ENCODE measurements at places on chromosomes 13 and 19. TPM values are rescaled to one million over a fixed set of nuclear protein-coding genes. Genes with fewer than 3 reads are reported as not detected.

DNA sequence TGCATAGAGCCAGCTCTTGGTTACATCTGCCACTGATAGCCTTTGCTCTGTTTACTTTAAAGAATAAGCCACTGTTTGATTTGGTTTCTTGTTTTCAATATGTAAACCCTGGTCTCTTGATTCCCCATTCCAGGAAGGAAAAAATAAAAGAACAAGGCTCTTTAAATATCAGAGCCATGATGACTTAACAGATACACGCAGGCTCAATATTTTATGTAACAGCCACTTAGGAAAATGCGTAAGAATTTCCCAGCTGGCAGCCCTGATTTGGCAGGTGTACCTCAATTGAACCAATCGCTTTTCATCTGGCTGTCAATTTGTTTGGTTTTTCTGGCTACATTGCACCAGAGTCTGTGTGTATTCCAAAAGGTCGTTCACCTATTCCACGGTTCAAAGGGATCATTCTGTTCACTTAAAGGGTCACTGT lies 65.6 kb downstream of the IRS2 start:
- no peak for DNase-seq

- DNase-seq, result no peak
These were observed 6.2 kb downstream of the C2CD4C start for GRCh38 chr19:402786-403185.

DNA sequence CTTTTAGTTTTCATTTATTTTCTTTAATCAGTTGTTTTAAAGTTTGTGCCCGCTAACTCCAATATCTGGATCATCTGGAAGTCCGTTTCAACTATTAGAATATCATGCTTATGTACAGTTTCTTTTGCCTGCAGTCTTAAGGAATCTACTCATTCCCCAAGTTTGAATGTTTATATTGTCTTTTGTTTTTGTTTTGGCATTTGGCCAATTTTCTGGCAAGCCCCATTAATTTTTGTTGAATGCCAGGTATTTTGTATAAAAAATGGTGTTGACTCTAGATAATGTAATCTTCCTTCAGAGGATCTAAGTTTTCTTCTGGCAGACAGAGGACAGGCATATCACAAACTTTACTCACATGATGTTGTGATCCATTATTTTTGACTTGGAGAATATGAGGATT lies 11.1 kb upstream of the ZNF235 start:
- no peak for DNase-seq

GRCh38 chr13:40640845-40641458 lies 25.5 kb downstream of the FOXO1 start:
- no peak for DNase-seq

DNA sequence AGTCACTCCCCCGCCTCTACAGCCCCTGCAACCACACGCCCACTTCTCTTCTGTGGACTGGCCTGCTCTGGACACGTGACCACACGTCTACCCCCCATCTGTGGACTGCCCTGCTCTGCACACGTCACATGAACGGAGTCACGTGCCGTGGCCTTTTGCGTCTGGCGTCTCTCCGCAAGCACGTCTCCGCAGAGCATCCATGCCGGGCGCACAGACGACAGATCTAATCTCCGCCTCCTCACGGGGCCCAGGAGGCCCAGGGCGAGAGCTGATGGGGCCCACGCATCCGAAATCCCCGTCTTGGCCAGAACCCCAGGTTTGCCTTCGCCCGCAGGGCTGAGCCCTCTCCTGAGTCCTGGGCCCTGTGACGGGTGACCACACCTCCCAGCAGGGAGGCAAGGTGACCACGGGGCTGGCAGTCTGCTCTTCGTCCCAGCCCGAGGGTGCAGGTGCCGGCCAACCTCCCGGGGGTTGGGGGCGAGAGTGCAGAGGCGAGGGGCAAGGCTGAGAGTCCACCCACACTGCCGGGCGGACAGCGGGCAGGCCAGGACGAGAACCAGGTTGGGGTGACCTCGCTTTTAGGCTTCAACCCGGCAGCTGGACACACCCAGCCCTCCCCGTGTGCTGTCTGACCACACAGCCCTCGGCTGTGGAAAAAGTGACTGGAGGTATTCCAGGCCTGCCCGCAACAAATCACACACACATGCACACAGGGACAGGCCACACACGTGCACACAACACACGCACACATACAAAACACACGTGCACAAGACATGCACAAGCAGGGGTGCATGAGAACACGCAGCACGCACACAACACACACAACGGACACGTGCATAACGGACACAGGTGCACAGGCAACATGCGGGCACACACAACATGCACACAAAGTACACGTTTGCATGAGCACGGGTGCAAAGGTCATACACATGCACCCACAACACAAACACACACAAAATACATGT lies 3.9 kb downstream of the SBNO2 start:
- no peak for DNase-seq

GRCh38 chr19:7739211-7739755 lies 7.4 kb upstream of the CLEC4G start:
- DNase-seq, result no peak

GRCh38 chr19:18919900-18920214 lies 342 bp downstream of the DDX49 start:
- no peak for DNase-seq

- no peak for DNase-seq
These were observed 4.1 kb upstream of the C1QTNF9B start for GRCh38 chr13:23901365-23901764.

DNA sequence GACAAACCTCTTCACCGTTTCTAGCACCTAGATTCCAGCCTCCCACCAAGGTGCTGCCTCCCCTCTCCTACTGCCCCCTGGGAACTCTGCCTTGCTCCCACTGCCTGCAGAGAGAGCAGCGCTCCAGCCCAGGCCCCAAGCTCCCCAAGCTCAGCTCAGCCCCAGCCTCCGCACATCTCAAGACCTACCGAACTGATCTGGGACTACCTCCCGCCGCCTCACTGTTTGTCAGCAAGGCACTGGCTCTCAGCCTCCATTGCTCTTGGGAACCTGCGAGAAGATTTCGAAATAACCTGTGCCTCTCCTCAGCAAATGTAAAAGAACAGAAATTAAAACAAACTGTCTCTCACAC lies 92.4 kb upstream of the GPR183 start:
- DNase-seq, result no peak

- DNase-seq, result peak; percentile 32
These were observed at the start of gene FKRP for GRCh38 chr19:46745521-46746280. FKRP (plus strand) TSS chr19:46746057; CDS start chr19:46755451, 9,394 bp downstream.

GRCh38 chr13:51977625-51978024 lies 33.6 kb downstream of the ATP7B start:
- DNase-seq, result no peak

GRCh38 chr13:97076898-97077297 lies 82.6 kb upstream of the OXGR1 start:
- no peak for DNase-seq

DNA sequence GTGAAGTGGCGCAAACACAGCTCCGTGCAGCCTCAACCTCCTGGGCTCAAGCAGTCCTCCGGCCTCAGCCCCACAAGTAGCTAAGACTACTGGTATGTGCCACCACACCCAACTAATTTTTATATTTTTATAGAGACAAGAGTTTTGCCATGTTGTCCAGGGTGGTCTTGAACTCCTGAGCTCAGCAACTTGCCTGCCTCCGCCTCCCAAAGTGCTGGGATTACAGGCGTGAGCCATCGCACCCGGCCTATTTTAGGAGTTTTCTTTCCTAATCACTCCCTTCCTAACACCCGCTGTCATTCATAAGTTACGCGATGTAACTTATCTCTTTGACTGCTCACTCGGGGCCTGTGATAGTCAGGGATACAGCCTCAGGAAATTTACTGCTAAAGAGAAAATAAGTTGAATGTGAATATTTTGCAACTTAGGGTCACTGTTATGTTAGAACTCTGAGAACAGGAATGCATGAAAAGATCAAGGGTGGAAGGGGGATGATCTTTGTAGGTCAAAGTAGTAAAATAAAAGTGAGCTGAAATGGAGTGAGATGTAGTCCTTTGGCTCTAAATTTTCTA lies 140.3 kb downstream of the DCT start:
- no peak for DNase-seq

DNA sequence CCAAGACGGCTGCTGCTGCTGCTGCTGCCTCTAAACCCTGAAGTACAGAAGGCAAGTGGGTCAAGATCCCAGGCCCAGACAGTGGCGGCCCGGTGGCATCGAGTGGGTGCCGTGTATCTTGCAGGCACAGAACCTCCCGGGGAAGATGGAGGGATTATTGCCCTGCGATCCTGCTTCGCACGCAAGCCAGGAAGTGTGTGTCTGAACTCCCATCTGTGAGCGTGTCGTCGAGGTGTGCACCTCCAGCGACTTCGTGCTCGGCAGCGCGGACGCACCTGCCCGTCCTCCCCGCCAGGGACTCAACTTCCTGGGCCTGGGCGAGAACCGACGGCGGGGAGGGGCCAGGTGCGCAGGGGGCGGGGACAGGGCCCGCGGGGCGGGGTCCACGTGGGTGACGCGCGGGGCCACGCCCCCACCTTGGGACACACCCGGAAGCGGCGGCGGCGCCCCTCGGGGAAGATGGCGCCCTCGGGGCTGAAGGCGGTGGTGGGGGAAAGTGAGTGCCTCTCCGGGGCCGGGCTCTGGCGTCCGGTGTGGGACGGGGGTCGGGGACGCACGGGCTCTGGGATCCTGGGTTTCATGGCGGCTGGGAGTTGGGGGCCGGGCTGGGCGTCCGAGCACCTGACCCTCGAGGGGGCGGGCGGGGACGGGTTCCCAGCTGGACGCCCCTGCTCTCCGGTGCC lies at the start of gene STXBP2:
STXBP2 (plus strand) TSS at position 420 of the 683 bp plus-strand sequence; CDS start at position 460, 40 bp downstream.
- peak; percentile 90 for DNase-seq

GRCh38 chr19:14428882-14429416 lies 4.2 kb upstream of the PKN1 start:
- DNase-seq, result no peak

DNA sequence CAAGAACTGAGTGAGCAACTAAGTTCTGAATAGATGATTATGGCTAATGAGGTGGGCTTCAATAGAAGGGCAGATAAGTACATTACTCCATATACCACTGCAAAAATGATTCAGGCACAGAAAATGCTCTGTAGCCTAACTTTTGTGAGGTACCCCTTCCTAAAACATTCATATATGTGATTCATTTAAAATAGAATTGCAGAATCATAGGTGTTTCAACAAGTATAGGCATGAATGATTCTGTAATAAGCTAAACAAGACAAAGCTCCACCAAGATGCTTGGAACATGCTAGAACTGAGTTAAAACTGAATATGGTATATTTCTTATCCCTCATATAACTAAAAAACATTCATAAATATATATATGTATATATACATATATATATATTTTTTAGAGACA lies 12.1 kb downstream of the KBTBD7 start:
- DNase-seq, result no peak

DNA sequence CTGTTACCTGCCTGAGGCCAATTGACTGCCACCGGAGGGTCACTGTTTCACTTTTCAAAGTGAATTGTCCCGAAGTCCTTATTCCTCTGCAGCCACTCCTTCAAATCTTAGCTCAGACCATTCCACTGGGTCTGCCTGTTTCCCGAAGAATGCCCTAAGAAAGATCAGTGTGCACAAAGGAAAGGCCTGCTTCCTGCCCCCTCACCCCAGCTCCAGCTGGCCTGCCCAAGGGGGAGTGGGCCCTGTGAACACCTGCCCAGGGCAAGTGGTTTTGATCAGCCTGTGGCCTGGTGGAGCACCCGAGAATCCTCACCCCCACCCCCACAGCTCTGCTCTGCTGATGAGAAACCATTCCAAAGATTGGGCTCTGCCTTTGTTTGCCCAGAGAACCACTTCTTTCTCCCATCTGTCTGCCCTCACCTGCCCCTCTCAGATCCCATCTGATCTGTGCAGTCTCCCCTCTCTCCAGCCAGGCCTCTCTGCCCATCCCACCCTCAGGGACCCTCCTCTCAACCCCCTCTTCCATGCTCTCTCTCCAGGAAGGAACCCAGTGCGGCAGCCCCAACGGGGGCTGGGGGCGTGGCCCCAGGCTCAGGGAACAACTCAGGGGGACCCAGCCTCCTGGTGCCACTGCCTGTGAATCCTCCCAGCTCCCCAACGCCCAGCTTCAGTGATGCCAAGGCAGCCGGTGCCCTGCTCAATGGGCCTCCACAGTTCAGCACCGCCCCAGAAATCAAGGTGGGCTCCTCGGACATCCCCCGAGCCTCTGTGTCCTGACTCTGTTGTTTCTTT lies 10.3 kb downstream of the LENG1 start:
- no peak for DNase-seq

DNA sequence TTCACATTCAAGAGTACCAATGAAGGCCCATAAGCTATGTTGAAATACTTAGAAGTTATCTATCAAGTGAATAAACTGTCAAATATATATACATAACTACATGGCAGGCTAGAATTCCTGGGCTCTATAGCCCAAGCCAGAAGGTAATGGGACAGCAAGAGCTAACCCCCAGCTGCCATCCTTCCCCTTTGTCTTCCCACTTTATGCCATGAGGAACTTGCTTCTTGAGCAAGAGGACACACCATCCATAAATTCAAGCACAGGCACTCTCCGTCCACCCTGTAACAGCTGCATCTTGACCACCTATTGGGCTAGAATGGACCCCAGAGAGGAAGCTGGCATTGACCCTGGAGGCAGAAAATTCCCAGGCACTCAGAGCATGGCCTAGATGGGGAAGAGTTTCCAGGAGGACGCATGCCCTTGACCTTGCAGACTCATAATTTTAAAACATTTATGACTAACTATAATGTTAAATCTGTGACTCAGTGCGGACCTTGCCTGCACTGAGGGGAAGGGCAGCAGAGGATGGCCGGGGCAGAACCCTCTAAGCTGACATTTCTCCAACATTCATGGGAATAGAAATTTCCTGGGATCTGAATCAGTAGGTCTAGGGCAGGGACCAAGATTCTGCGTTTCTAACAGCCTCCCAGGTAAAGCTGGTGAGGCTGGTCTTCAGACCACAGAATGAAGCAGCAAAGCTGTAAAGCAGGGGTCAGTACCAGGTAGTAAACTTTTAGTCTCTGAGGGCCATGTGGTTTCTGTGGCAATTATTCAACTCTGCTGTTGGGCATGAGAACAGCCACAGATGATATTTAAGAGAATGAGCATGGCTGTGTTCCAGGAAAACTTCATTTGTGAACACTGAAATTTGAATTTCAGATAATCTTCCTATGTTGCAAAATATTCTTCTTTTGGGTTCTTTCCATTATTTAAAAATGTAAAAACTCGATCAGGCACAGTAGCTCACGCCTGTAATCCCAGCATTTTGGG lies 71.4 kb upstream of the CLDN10 start:
- no peak for DNase-seq

GRCh38 chr19:1285737-1286360 lies at the start of gene EFNA2:
EFNA2 (plus strand) TSS chr19:1285873; CDS start chr19:1286169, 296 bp downstream.
- no peak for DNase-seq

Gene ZNF581
- total RNA-seq, result 23.7 TPM

Gene KIR3DL1
- not detected for total RNA-seq

Gene IGFL2
- total RNA-seq, result not detected

Gene PPP5C
- total RNA-seq, result 34.6 TPM

Gene ANKLE1
- total RNA-seq, result 1.8 TPM

Gene LILRB5
- not detected for total RNA-seq

Gene ZNF296
- total RNA-seq, result 3.0 TPM

Gene SF3A2
- 146 TPM for total RNA-seq

Gene TMEM150B
- total RNA-seq, result 2.1 TPM

Gene SLC6A16
- 8.6 TPM for total RNA-seq

Gene CEACAM7
- not detected for total RNA-seq

Gene ZNF799
- 1.8 TPM for total RNA-seq

Gene SIX5
- 1.3 TPM for total RNA-seq

Gene CRB3
- 1.6 TPM for total RNA-seq

Gene SYT3
- total RNA-seq, result not detected

Measured in CD4-positive, CD25-positive, alpha-beta regulatory T cell (primary cell).